ENCODE measurements at places on chromosomes 12 and 14.

GRCh38 chr14:71742485-71742884 lies 189.7 kb upstream of the RGS6 start:
- DNase-seq: peak; percentile 41

DNA sequence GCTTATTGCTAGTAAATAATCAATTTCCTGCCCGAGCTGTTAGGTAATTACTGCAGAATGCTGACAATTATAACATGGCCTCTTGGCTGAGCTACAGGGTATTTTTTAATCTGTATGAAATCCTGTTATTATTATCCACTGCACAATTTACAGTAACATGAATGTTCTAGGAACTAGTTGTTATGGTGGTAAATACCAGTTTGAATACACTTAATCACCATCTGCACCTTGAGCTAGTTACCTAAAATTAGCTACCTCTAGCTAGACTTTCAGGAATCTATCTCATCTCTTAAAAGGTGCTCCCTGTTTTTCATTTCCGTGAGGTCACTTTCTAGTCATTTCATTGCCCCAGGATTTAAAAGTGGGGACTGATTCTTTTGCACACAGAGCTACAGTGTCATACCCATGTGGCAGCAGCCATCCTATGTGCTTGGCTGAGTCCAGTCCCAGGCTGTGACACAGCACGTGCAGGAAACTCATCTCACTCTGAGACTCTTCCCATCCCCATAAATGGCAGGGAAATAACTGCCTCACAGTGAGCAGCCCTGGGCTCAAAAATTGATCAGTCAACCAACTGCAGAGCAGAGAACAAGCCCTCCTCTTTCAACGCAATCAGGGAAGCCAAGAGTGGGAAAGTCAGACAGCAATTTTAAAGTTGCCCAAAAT lies 37.6 kb downstream of the DCP1B start:
- no peak for DNase-seq

DNA sequence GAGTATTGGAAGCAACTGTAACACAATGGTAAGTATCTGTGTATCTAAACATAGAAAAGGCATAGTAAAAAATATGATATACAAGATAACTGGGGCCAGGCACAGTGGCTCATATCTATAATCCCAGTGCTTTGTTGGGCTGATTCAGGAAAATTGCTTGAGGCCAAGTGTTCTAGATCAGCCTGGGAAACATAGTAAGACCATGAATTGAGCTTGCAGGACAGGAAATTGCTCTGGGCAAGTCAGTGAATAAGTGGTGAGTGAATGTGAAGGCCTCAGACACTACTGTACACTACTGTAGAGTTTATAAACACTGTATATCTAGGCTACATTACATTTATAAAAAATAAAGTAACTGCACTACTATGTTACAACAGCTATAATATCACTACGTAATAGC lies 75.2 kb downstream of the GPR135 start:
- no peak for DNase-seq

- no peak for DNase-seq
These were observed 557.7 kb downstream of the TRHDE start for GRCh38 chr12:72829838-72830237.
